ENCODE measurements at places on chromosomes 2 and 18. TPM values are rescaled to one million over a fixed set of nuclear protein-coding genes. Genes with fewer than 3 reads are reported as not detected.

Gene COL5A2
- total RNA-seq: 51.2 TPM

Gene EFEMP1
- total RNA-seq: 113 TPM

Gene SKOR2
- not detected for total RNA-seq

Gene ITGB6
- not detected for total RNA-seq

Gene SIX3
- total RNA-seq: 0.42 TPM

Gene CLHC1
- 3.4 TPM for total RNA-seq

DNA sequence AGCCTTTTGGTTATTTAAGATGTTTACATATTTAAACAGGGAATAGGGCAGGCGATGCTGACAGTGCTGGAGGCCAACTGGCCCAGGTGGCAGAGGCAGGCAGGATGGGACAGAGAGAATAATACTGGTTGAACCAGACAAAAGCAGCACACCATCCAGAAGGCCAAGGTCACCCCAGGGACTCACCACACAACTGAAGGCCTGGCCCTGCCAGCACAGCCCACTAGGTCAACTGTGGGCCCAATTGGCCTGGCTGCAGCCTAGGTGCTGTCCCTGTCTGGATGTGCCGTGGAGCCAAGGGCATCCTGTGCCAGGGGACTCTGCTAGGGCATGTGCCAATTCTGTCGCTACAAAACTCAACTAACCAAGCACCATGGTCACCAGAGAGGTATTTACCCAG, 69.2 kb downstream of the RNF152 start:
- no peak overlapping the region for H3K4me3 ChIP-seq
- H3K27ac ChIP-seq: no peak overlapping the region
- H3K36me3 ChIP-seq: no peaks in the 10 kb centered on the region
- DNase-seq: no peak
- H3K4me1 ChIP-seq: no peaks in the 10 kb centered on the region
- H3K27me3 ChIP-seq: no peaks in the 10 kb centered on the region

GRCh38 chr2:208363485-208363884, 43.1 kb upstream of the PTH2R start:
- no peak for DNase-seq
- no peaks in the 10 kb centered on the region for H3K27me3 ChIP-seq
- H3K4me3 ChIP-seq: no peak overlapping the region
- peaks cover 12% of the 10 kb centered on the region for H3K36me3 ChIP-seq
- peaks cover 4% of the 10 kb centered on the region for H3K4me1 ChIP-seq

GRCh38 chr2:230904856-230905447, 20.1 kb downstream of the GPR55 start:
- no peak overlapping the region for H3K4me3 ChIP-seq
- peaks cover 5% of the 10 kb centered on the region for H3K4me1 ChIP-seq
- no peak for DNase-seq
- peaks cover 8% of the 10 kb centered on the region for H3K27me3 ChIP-seq
- H3K36me3 ChIP-seq: no peaks in the 10 kb centered on the region

- no peak overlapping the region for H3K27ac ChIP-seq
- no peaks in the 10 kb centered on the region for H3K27me3 ChIP-seq
- DNase-seq: no peak
- no peak overlapping the region for H3K4me3 ChIP-seq
Measured at GRCh38 chr18:67549946-67550345, 33.4 kb upstream of the DSEL start.
